ENCODE measurements at places on chromosomes 5 and 9. TPM values are rescaled to one million over a fixed set of nuclear protein-coding genes. Genes with fewer than 3 reads are reported as not detected.
A peak's percentile ranks its signal among the peaks of the same experiment; 100 is the strongest.

- no peak for DNase-seq
Measured at GRCh38 chr5:136382791-136383190, 17.4 kb upstream of the TRPC7 start.

- DNase-seq: peak; percentile 88
Measured at GRCh38 chr5:176536132-176536901, 885 bp downstream of the RNF44 start.

- no peak for DNase-seq
Measured at GRCh38 chr9:69715825-69716224, 43.7 kb upstream of the APBA1 start.

DNA sequence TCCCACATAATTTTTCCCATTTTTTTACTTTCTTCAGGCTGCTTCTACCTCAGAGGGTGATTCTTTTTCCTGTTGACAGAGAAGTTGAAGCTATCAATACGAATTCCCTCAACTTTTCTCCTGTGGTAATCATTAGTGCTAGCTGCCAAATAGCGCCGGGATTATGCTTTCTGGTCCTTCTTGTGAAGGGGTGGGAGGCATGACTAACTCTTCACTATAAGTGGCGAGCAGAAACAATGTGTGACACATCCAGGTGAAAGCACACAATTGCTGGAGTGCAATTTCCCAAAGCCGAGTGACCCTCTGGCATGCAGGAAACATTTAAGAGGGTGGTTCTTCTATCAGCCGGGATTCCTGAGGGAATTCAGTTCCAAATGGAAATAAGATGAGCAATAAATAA lies 56.0 kb downstream of the TRPC7 start:
- no peak for DNase-seq

GRCh38 chr5:1348986-1349245 lies 4.0 kb upstream of the CLPTM1L start:
- no peak for DNase-seq

DNA sequence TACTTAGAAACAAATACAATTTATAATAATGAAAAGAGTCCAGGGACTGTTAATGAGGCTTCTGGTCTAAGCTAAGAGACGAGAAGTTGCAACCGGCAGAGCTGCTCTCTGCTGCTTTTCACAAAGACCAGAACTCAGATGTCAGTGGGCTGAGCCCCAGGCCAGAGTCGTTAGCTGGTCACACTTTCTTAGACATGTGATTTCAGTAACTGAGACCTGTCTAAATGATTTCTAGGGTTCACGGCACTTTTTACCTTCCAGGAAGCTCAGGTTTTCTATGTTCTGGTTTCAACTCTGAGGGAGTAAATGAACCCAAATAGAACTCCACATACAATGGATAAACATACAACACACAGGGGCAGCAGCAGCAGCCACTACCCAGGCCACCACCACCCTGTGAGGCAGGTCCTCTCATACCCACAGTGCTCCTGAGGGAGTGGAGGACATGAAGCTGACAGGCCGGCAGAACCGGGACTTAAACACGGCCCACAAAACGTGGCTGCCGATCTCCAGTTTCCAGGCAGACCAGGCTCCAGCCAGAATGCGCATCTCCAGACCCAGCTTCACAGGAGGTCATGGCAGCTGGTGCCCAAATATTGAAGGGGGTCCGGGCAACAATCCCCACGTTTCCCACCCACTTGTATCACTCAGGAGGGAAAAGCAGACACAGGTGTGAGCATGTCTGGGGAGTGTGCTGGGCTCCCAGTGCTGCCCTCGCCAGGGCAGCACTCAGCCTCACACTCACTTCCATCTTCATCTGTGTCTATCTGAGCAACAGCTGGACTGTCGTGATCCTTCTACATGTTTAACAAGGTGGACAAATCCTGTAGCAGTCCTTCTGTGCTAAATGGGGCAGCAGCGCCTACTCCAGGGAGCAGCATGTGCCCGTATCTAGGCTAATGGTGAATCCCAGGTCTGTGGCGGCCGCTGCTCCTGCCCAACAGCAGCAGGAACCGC lies 38.8 kb downstream of the IARS1 start:
- DNase-seq: no peak

DNA sequence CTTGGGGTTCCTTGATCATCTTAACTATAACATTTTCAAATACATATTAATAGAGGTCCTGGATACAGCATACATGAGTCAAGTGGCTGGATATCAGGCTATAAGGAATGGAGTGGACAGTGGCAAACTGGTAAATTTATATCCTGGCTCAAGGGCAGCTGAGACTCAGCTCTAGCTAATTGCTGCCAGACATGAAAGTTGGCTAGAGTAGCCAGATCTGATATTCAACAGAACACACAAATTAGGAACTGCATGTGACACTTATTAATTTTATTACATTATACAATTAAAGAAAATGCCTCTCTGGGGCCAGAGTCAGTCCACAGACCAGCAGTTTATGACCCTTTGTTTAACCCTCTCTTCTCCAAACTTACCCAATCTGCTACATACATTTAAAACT lies 206.5 kb downstream of the KCTD16 start:
- DNase-seq: no peak

GRCh38 chr9:113906411-113907110 lies 30.5 kb downstream of the ZNF618 start:
- no peak for DNase-seq

- no peak for DNase-seq
Measured at GRCh38 chr5:154485850-154486426, 7.9 kb upstream of the HAND1 start.

GRCh38 chr9:131122158-131122557 lies 3.2 kb upstream of the NUP214 start:
- DNase-seq: no peak

DNA sequence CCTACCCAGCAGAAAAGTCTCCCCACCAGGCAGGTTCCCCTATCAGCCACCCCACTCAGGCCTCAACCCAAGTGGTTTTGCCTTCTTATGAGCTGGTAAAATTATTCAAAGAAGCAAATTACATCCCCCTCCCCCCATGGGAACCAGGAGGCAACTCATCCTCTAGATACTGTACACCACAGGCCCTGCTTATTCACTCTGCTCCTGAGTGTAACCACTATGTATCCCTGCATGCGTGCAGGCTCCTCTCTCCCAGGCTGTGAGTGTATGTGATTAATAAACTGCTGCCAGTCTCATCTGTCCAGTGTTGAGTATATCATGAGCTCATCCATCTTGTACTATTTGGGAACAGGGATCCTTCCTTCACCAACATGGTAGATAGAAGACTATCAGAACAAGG lies 8.6 kb downstream of the KCTD16 start:
- DNase-seq: no peak

DNA sequence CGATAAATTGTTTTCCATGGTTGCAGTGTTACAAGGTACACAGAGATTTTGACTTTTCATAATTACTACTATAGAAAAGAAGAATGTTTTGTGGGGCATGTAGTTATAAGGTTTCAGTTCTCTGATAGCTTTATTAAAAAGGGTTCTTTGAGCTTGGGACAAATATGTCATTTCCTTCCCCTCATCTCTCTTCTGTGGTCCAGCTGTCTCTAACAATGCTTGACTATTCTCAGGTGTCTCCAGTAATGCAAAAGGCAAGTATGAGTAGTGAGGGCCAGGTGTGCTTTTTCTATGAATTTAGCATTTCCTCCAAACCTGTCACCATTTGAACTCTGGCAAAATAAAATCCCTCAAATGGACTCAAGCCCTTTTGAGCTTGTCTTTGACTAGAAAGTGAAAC lies 84.3 kb downstream of the SLF1 start:
- DNase-seq: no peak

GRCh38 chr9:38137342-38137741 lies 68.3 kb upstream of the SHB start:
- no peak for DNase-seq

DNA sequence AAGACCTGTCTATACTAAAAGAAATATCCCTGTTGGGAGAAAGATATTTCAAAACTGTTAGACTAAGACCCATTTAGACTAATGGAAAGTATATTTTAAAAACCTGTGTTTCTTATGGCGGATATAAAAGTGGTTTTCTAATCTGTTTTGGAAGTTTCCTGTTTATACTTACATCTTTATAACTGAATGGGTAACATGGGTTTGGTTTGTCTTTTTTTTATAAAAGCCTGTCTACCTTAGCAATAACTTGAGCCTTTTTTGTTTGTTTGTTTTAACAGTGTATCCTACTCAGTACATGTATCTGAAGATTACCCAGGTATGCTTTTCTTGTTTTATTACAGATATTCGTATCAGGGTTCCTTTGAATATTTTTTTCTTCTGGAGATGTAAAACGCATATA lies 83.4 kb downstream of the PARP8 start:
- DNase-seq: no peak

- no peak for DNase-seq
Measured at GRCh38 chr5:64973215-64973614, 204.5 kb downstream of the CWC27 start.

GRCh38 chr9:4137681-4138099 lies 162.2 kb downstream of the GLIS3 start:
- peak; percentile 32 for DNase-seq

ALDH1A1 gene
- 1,079 TPM for total RNA-seq

PCDHGB7 gene
- 4.1 TPM for total RNA-seq

RNF145 gene
- 41.2 TPM for total RNA-seq

CHMP5 gene
- total RNA-seq: 99.8 TPM

SCGB3A2 gene
- total RNA-seq: not detected

ESM1 gene
- total RNA-seq: 157 TPM

PALM2AKAP2 gene
- 0.22 TPM for total RNA-seq

GNG10 gene
- 44.0 TPM for total RNA-seq

All from lung microvascular endothelial cell (primary cell).